ENCODE measurements at places on chromosomes 12 and 14.

DNA sequence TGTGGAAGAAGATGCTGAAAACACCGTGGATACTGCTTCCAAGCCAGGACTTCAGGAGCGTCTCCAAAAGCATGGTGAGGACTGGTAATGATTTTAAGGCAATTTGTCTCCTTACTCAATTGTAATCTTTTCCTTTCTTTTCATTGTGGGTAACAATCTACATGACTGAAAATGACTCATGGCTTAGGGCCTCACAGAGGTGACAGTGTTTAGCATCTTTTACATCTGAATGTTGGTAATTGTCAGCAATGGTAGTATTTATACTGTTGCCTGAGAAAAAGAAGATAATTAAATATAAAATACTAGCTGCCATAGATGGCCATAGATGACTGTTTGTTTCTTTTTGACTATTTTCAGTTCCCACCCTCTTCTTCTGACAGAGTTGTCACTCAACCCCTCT lies 31.6 kb downstream of the TULP3 start:
- DNase-seq: no peak

DNA sequence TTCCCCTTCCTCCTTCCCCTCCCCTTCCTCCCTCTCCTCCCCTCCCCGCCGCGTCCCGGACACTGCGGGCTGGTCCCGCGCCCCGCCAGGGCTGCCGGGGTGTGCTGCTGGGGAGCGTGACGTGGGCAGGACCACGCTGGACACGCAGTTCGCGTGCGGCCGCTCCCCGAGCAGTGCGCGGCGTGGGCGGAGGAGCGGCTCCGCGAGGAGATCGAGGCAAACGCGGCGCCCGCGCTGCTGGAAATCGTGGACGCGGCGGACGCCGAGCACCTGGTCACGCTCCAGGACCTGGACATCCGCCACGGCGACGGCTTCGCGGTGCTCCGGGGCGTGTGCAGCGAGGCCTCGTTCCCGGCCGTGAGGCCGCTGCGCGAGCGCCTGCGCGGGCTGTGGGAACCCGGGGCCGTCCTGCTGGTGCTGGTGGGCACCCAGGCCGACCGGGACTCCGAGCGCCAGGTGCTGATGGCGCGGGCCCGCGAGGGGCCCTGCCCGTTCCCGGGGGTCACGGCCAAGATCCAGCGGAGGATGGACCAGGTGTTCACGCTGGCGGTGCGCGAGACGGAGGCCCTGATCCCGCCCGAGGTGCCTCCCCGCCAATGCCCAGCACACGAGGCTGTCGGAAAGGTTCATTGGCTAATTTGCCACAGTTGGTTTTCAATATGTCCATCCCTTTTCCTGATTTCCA lies 84.3 kb downstream of the TNFAIP2 start:
- peak; percentile 63 for DNase-seq

DNA sequence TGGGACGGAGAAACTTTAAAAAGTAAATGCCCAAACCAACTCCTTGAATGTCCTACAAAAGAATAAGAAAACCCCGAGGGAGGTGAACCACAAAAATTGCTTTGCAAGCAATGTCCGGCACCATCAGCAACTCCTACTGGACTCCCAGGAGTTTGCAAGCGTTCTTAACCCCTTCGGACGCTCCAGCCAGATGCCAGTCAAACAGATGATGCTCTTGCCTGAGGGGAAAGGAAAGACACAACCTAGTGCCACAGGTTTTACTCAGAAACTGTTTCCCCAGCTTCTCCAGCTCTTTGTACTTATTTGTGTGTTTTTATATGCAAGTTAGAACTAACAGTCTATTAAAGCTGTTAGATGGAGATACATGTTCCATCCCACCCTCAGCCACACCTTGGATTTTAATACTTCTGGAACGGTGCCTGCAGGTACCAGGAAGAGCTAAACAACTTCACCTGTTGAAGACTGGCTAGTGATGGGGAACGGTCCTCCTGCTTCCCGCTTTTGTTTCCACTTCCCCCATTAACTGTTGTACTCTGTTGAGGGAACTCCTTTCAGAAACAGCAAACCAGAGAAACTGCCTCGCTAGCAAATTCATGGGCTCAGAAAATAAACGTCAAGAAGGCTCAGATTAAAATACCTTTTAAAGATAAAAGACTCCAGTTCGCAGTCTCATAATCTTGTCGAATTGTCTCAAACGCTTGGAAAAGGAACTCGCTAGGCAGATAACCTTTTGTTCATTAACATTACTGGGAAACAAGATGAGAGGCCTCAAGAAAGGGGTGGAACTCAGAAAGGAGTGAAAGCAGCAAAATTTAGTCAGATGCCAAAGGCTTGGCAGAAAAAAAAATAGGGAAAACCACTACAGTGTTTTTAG lies 1.1 kb upstream of the FERMT2 start:
- DNase-seq: peak; percentile 73

GRCh38 chr12:19884021-19884492 lies 444.8 kb downstream of the AEBP2 start:
- DNase-seq: no peak

GRCh38 chr12:22238211-22238610 lies 96.3 kb downstream of the ST8SIA1 start:
- peak; percentile 24 for DNase-seq

GRCh38 chr14:60647081-60647836 lies 2.0 kb downstream of the SIX1 start:
- DNase-seq: peak; percentile 61

GRCh38 chr12:103053089-103053488 lies 95.6 kb downstream of the ASCL1 start:
- no peak for DNase-seq

DNA sequence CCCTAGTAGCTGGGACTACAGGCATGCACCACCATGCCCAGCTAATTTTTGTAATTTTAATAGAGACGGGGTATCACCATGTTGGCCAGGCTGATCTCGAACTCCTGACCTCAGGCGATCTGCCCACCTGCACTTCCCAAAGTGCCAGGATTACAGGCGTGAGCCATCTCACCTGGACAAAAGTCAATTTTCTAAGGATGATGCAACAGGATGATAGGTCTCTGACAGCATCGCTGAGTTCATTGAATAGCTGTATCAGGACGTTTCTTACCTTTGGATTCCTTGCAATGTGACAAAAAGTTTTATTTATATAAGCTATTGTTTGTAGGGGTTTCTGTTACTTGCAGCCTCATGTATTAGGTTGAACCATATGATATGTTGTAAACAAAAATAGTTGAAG lies 55.5 kb upstream of the PCED1B start:
- no peak for DNase-seq

DNA sequence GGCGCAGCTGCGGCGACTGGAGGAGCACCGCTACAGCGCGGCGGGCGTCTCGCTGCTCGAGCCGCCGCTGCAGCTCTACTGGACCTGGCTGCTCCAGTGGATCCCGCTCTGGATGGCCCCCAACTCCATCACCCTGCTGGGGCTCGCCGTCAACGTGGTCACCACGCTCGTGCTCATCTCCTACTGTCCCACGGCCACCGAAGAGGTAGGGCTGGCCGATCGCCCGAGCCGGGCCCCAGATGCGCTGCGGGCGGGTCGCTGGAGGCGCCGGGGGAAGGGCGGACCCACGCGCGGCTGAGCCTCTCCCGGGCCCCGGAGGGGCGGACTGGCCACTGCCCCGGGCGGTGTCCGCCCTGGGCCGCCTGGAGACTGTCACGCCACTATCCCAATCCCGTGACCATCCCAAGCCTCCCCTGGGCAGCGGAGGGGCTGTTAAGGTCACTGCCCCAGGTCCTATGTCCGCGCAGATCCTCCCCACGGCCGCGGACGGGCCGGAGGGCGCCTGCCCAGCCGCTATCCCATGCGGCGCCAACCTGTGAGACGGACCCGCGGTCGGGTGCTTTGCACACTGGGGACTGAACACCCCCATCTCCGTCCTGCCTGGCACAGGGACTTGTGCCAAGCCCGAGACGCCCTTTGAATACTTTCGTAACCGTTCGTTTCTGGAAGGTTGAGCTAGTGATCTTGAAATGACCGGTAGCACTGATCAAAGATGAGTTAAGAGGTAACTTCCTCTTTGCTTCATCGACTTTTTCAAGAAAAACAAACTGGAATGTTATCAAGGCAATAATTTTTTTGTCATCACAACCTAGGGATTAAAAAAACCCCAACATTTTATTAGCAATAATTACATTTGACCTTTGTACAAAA lies 725 bp downstream of the CHPT1 start:
- peak; percentile 79 for DNase-seq

GRCh38 chr14:42665083-42665482 lies 1058.4 kb downstream of the LRFN5 start:
- no peak for DNase-seq

DNA sequence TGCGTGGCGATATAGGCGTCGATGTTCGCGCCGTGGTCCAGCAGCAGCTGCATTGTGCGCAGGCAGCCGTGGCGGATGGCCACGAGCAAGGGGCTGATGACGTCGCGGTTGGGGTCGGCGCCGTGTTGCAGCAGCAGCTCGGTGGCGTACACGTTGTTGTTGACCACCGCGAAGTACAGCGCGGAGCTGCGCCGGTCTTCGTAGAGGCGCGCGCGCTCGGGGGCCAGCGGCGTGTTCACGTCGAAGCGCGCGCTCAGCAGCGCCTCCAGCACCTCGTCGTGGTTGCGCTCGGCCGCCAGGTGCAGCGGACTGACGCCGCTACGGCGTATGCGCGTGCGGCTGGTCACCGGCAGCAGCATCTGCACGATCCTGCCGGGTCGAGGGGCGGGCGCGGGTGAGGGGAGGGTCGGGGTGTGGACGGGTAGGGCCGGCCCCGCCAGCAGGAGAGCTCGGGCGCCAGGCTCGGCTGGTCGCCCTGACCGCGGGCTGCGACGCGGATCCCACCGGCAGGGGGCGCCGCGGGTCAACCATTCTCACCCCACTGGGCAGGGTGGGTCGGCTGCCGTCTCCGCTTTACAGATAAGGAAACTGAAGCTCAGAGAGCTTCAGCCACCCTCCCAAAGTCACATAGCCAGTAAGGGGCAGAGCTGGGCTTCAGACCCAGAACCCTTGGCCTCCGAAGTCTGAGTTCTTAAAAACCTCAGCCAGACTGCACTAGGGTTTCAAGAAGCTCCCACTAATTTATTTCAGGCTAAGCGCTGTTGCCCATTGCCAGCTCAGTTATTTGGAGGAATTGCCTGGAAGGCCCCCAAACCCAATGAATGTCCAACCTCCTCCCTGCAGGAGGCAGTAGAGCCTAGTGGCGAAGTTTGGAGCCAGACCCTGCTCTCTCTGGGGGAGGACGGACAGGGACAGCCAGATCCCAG lies 12.4 kb downstream of the FAM181A start:
- DNase-seq: peak; percentile 96

GRCh38 chr14:69291891-69292561 lies 32.1 kb downstream of the GALNT16 start:
- no peak for DNase-seq

DNA sequence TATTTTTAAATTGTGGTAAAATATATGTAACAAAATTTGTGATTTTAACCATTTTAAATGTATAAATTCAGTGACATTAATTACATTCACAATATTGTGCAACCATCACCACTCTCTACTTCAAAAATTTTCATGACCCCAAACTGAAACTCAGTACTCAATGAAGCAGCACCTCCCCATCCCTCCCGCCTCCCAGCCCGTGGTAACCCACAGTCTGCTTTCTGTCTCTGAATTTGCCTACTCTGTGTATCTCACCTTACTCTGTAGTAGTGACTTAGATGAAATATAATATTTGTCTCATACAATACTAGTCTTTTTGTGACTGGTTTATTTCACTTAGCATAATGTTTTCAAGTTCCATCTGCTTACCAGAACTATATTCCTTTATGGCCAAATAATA lies 36.2 kb downstream of the EML1 start:
- no peak for DNase-seq

DNA sequence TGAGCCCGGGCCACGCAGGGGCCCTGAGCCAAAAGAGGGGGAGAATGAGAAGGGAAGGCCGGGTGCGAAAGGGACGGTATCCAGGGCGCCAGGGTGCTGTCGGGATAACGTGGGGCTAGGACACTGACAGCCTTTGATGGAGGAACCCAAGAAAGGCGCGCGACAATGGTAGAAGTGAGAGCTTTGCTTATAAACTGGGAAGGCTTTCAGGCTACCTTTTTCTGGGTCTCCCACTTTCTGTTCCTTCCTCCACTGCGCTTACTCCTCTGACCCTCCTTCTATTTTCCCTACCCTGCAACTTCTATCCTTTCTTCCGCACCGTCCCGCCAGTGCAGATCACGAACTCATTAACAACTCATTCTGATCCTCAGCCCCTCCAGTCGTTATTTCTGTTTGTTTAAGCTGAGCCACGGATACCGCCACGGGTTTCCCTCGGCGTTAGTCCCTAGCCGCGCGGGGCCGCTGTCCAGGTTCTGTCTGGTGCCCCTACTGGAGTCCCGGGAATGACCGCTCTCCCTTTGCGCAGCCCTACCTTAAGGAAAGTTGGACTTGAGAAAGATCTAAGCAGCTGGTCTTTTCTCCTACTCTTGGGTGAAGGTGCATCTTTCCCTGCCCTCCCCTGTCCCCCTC lies 3.0 kb downstream of the SSTR1 start:
- peak; percentile 82 for DNase-seq

- DNase-seq: no peak
Observed at GRCh38 chr12:46084666-46085631, 94.6 kb upstream of the SCAF11 start.

GRCh38 chr12:56688846-56689109 lies 694 bp upstream of the PTGES3 start:
- no peak for DNase-seq

DNA sequence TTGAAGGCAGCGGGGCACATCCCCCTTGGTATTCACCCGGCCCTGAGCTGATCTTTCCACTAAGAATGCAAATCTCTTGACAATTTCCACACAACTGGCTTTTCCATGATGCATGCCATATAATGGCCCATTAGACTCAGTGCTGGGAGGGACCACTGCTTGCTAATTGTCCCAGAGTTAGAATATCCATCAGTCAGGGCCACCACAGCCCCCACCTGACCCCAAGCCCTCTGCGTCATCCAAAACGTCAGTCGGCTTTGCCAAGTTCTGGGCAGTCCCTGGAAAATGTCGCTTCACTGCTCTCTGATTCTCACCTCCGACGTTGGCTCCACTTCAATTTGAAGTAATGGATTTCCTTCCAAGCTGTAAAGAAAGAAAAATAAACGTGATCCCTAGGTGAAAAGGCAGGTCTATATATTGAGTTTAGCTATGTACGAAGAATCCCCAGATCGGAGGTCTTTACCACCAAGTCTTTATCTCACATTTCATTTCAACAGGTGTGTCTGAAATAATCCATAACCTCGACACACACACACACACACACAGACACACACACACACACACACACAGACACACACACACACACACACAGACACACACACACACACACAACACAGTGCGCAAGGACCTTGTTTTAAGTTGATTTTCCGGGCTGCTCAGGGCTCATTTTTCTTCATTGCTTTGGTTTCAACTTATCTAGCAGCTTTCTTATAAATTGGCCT lies 165.5 kb upstream of the NOS1 start:
- DNase-seq: no peak

- DNase-seq: no peak
Observed at GRCh38 chr12:130711756-130712155, 4.3 kb downstream of the RIMBP2 start.

- no peak for DNase-seq
Observed at GRCh38 chr12:10725003-10725402, 1.9 kb upstream of the YBX3 start.

DNA sequence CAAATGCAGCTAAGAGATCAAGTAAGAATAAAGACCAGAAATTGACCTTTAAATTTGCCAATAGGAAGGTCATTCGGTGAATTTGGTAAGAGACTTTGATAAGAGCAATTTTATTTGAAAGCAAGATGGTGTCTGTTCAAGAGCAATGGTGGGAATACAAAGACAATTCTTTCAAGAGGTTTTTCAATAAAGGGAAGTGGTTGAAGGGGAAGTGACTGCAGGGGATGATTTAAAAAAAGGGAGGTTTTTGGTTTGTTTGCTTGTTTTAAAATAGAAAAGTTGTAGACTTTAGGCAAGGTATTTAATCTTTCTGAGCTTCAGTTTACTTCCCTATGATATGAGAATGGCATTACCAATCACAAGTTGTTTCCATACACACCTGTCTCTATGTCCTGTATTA lies 4.3 kb upstream of the APPL2 start:
- no peak for DNase-seq
